ENCODE measurements at places on chromosomes 3 and 15. TPM values are rescaled to one million over a fixed set of nuclear protein-coding genes. Genes with fewer than 3 reads are reported as not detected.

Gene NR2E3
- total RNA-seq, result under 0.01 TPM

Gene MYRIP
- total RNA-seq, result under 0.01 TPM

Gene TMEM44
- 20.3 TPM for total RNA-seq

Gene CCDC39
- not detected for total RNA-seq

GRCh38 chr15:89075846-89076245, 12.4 kb upstream of the ABHD2 start:
- no peak for DNase-seq

Gene ITIH4
- total RNA-seq, result 3.5 TPM

Gene IMPG2
- total RNA-seq, result 0.36 TPM

GRCh38 chr15:53196242-53196641, 406.1 kb upstream of the ONECUT1 start:
- no peak for DNase-seq

DNA sequence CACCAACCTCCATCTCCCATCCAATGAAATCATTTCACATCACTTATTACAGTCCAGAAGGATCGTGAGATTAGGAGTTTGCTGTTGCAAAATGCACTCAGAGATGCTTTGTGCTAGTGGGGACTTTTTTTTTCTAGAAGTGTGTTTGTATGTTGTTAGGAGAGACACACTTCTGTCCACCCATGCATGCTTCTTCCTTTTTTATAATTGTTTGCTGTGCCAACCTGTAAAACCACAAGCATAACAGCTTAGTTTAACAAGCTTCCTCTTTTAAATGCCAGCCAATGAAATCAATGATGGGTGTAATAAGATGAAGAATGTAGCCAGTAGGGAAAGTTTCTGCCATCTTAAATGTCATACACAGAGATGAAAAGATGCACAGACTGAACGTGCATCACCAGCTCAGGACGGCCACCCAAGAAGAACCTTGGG, 305.6 kb upstream of the STT3B start:
- DNase-seq, result no peak

Gene EBLN2
- total RNA-seq, result 6.2 TPM

GRCh38 chr3:179068779-179069530, 2.7 kb downstream of the ZMAT3 start:
- no peak for DNase-seq

- DNase-seq, result no peak
Measured at GRCh38 chr3:160154033-160154432, 71.2 kb upstream of the C3orf80 start.

Gene ILDR1
- total RNA-seq, result not detected

Gene SCN5A
- under 0.01 TPM for total RNA-seq

DNA sequence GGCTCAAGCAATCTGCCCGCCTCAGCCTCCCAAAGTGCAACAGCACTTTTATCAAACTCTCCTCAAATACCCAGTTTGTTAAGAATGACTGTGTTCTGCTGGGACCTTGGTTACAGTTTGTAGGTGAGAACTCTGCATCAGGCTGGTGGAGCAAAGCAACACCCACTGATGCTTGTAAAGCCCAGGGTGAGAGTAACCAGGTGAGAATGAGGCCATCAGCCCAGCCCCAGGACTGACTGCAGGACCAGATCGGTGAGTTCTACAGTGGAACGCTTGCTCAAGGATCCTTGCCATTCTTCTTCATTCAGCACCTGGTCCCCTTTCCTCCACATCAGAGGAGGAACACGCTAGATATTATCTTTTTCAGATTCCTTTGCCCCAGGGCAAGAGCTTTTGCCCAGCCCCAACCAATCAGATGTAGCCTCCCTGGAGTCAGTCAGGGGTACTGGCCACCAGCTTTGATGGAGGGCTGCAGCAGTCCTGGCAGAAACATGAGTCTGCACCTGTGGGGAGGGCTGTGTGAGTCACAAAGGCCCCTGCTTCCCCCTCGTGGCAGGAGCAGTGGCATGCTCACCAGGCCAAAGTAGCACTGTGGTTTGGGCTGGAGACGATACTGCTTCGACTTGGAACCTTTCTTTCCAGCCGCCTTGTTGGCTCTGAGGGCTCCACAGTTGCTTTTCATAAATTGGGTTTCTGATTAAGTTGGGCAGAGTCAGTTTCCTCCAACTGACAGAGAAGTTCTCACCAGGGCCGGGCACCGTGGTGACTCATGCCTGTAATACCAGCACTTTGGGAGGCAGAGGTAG, 3.5 kb upstream of the SHISA5 start:
- DNase-seq, result peak; percentile 91

GRCh38 chr15:68348081-68348480, 70.5 kb downstream of the FEM1B start:
- DNase-seq, result no peak

GRCh38 chr3:62462104-62462762, 88.9 kb upstream of the FEZF2 start:
- no peak for DNase-seq

DNA sequence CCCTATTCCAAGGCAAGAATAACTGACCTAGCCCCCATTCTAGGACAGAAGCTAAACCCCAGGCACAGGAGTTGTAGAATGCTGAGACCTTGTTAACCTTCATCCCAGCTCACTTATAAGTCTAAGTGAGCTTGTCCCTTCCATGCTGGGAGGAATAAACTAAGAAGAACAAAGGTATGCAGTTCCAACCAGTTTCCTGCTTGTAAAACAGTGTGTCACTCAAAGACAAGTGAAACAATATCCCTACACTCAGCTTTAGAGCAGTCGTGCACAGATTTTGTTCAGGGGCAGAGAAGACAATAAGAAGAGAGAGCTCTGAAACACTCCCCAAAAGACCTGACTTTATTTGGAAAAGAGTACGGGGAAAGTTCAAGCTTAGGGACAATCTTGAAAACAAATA, 292.1 kb downstream of the CGGBP1 start:
- no peak for DNase-seq

DNA sequence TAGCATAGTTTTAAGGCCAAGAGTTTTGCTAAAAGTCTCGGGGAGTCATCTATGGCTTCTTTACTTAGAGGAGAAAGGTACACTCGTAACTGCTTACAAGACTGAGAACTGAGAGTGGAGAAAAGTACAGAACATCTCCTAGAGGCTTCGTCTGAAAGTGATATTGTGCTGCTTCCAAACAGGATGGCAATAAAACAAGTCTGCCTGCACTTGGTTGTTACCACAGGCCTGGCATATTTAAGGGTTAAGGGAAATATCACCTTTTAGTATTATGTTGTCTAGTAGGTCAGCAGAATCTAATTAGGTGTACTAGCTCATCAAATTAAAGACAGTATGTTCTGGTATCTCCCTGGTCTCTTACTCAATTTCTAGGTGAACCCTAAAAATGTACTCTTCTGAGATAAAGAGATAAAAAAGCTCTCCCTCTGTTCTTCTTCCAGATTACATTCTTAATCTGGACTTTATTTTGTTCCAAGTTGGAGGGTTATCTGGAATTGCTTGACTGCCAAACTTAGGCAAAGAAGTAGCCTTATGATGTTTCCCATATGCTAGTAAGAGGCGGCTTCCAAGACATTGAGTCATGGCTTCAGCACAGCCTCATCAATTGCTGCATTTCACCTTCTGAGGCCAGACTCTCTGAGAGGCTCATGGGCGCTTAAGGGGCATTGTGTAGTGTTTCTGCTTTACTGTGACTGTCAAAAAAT, 181.3 kb downstream of the LSAMP start:
- DNase-seq, result no peak

GRCh38 chr3:155512867-155513261, 219.4 kb upstream of the STRIT1 start:
- no peak for DNase-seq

DNA sequence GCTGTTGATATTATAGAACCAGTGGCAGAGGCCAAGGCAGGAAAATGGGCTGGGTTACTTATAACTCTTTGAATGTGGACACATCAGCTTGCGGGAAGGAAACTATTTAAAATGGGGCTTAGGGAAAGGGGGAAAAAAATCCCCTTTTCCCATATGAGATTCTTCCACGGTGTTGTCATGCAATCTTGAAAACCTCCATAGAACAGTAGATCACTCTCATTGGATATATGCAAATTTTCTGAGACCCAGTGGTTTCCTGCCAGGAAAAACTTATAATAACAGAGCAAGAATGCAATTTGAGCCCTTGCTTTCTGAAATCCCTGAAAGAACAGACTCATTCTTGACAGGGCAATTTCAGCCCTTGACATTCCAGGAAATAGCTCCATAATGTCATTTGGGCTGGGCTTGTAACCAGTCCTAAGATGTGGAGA, 31.1 kb downstream of the TMEM212 start:
- DNase-seq, result peak; percentile 84

- peak; percentile 78 for DNase-seq
Measured at GRCh38 chr3:105594219-105594618, 227.5 kb downstream of the ALCAM start.

GRCh38 chr3:195110647-195111318, 160.2 kb downstream of the XXYLT1 start:
- DNase-seq, result no peak

GRCh38 chr15:62450061-62450460, 285.0 kb upstream of the C2CD4B start:
- DNase-seq, result no peak

DNA sequence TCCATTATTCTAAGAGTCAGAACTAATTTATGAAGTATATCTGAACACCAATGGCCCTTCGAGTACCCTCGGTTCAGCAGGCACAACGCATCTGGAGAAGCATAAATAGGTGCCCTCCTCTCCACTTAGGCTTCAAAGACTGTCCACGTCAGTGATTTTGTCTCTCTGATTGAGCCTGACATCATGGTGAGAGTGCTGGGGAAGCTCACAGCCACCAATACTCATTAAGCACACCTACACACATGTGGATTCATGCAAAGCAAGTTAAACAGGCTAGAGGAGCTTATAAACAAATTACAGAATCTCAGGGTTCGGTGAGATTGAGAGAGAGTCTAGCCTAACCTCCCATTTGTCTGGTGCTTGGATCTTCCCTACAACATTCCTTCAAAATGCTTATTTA, 3.6 kb downstream of the CLDN1 start:
- no peak for DNase-seq

GRCh38 chr3:1197051-1197450, 104.2 kb downstream of the CNTN6 start:
- no peak for DNase-seq

GRCh38 chr3:142858043-142858442, 30.8 kb downstream of the PCOLCE2 start:
- no peak for DNase-seq

GRCh38 chr3:147090461-147090860, 315.9 kb downstream of the ZIC4 start:
- no peak for DNase-seq

DNA sequence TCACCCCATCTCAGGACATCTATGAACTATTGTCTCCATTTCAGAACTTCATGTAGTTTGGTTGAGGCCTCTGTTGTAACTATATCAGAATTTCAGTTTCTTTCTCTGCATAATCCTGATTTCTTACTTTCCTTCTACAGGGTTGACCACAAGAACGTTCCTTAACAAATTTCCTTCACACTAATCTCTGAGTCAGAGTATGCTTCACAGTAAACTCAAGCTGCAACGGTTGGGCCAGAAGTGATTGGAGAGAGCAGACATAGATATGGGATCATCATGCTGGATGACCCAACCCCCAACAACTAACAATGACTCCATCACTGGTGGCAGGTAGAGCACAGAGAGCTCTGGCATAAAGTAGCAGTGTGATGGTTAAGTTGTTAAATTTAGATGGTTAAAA, 128.8 kb upstream of the OSTN start:
- DNase-seq, result peak; percentile 72

DNA sequence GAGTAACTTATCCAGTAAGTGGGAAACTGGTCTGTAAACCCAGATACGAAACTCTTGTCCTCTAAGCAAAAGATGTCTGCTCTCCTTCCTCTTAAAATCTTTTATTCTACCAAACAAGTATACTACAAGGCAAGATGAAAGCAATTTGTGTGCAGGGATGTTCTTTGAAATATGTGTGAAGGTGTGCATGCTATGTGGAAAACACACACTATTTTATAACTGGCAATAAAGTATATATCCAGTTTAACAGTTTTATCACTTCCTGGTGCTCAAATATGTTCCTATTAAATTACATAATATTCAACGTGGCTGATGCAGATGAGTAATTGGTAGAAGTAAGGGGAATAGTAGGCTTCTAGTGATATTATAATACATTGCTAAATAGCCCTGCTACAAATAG, 566.5 kb downstream of the ROBO2 start:
- DNase-seq, result no peak

DNA sequence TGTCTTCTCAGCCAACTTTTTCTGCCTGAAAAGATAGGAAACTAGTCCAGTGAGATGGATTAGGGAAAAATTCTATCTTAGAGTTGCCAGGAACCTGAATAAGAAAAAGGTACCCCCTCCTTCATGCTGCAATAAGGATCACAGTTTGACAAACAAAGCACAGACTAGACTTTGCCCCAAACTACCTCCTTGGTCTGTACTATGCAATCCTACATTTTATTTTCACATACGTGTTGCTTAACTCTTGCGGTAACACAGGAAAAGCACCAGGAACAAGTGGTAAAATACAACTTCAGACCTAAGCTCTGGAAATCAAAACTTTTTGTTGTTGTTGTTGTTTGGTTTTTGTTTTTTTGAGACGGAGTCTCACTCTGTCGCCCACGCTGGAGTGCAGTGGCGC, 11.3 kb upstream of the IL12A start:
- no peak for DNase-seq

Gene PLCB2
- total RNA-seq, result under 0.01 TPM

Gene SLC28A1
- not detected for total RNA-seq

GRCh38 chr3:23640471-23641146, 165.1 kb upstream of the UBE2E1 start:
- no peak for DNase-seq

Gene FILIP1L
- 5.9 TPM for total RNA-seq

GRCh38 chr3:31288641-31289100, 244.1 kb upstream of the STT3B start:
- DNase-seq, result no peak

Gene CPNE9
- not detected for total RNA-seq

GRCh38 chr3:37291275-37291700, 116.9 kb upstream of the LRRFIP2 start:
- peak; percentile 84 for DNase-seq

- DNase-seq, result peak; percentile 93
Measured at GRCh38 chr3:12948891-12949711, 107.7 kb upstream of the RPL32 start.

DNA sequence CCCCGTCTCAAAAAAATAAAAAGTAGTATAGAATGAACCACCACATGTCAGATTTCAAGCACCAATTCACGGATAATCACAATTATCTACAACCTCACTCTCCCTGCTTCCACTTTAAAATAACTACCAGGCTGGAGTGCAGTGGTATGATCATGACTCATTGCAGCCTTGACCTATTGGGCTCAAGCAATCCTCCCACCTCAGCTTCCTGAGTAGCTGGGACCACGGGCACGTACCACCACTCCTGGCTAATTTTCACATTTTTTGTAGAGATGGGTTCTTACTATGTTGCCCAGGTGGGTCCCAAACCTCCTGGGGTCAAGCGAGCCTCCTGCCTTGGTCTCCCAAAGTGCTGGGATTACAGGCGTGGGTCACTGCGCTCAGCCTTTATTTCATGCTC, 38.1 kb upstream of the LDHAL6B start:
- no peak for DNase-seq

Measured in osteoblast (primary cell).